CD4-positive, alpha-beta T cell treated with Interleukin-10 for 1 hour (primary cell): ENCODE measurements at places on chromosomes 3 and 15.

GRCh38 chr15:34804776-34805175, 9.4 kb upstream of the ACTC1 start:
- DNase-seq, result no peak

DNA sequence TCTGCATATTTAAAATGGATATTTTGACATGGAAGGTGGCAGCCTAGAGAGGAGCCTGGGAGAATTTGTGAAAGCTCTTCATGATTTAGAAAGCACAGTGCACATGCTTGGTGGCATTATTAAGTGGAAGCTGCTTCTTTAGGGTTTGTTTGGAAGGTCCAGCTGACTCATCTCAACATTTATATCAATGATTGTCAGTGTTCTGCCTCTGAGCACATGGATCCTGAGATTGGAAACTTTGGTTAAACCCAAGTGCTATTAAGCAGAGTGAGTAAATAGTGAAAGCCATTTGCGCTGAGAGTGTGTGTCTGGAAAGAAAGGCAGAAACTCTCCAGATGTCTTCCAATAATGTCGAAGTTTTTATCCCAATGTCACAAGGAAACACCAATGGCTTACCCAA, 7.4 kb downstream of the NOX5 start:
- DNase-seq, result no peak

DNA sequence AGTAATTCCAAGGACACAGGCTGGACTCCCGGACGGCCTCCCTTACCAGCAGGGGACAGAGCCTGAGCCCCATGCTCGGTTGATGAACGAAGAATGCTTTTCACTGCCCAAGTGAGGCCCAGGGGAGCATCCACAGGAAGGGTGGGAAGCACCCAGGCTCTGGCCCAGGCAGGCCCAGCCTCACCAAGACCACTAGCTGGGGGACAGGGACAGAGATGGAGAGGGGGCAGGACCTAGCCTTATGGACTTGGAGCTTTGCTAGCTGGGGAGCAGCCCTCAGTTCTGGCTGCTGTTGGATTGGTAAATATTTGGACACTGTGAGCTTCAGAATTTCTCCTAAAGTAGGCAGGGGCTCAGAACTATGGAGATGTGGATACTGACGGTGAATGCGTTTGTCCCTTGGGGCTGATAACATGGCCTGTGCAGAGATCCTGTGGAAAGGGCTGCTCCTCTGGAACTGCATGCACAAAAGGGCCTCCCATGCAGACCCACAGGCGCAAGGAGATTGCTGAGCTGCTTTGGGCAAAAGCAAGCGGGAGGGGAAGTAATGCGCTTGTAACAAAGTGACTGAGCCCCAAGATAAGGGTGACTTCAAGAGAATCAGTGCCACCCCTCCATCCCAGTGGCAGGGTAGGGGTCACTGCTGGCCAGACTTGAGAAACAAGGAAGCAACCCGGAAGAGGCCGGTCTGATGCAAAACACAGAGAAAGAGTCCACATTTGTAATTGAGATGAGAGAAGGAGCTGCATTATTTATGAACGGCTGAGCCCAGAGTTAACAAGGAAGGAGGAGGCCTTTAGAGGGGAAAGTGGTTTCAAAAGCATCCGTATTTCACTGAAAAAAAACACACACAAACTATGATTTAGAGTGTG, 70.1 kb upstream of the MEF2A start:
- no peak for DNase-seq

DNA sequence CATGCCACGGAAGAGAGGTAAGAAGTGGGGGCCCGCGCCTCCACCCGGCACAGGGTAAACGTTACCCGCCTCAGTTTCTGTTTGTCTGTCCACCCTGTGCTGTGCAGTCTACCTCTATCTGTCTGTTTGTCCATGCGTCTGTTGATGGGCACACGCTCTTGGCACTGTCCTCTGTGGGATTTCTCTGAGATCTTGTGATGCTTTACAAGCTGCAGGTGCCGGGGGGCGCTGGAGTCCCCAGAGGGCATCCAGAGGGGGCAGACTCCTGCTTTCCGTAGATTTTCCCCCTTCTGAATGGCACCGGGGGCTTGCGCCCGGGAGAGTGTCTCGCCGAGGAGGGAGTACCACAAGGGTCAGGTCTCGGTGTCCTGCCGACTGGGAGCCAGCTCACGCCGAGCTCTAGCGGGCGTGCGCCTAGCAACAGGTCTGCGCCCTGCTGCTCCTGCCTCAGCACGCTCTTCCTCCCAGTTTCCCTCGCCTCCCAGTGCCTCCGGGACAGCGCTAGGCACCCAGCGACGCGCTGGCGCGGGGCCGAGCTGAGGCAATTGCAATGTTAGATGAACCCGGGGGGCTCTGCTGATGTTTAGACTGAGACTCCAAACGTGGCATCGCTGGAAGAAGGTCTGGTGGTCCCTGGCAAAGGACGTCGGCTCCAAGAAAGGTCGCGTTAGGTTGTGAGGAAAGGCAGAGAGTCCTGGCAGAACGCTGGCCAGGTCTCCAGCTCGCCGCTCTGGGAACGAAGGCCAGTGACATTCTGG, 667 bp downstream of the CEMIP start:
- no peak for DNase-seq
